Stimulated activated CD4-positive, alpha-beta T cell treated with anti-CD3 and anti-CD28 coated beads, Interleukin-2, amount 100 ng/mL, for 24 hours (primary cell): ENCODE measurements at places on chromosomes 13 and 19.

DNA sequence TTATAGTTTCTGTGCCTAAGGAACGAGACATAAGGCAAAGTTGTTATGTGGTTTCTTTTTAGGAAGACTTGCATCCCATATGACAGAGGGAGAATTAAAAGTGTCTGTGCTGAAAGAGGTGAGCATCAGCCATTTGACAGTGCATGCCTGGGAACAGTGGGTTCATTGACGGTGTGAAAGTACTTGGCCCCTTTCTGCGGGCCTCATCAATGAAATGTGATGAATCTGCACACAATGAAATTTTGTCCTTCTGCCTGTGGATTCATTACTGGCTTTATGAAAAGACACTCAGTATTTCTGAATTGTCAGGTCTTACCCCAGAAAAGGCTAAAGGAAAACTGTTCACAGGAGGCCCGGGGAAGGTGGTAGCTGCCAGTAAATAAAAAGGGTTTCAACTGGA is 295.8 kb downstream of the FOXO1 start:
- no peak for DNase-seq

- DNase-seq = no peak
These were observed 1447.5 kb downstream of the EFNB2 start for GRCh38 chr13:105087945-105088344.

DNA sequence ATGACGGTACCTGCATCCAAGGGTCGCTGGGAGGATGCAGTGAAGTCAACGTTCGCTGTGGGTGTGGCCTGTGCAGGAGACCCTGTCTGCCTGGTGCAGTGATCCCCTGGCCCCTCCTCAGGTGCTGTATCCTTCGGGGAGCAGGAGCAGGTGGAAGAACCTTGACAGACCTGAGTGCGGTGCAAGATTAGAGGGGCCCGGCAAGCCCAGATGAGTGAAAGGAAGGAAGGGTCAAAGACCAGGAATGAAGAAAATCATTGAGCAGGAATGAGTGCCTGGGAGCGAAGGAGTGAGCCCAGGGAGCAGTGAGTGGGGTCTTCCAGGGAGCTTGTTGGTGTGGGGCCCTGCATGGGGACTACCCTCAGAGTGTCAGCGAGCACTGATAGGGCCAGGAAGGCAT is 12.7 kb downstream of the B3GNT8 start:
- DNase-seq = no peak

DNA sequence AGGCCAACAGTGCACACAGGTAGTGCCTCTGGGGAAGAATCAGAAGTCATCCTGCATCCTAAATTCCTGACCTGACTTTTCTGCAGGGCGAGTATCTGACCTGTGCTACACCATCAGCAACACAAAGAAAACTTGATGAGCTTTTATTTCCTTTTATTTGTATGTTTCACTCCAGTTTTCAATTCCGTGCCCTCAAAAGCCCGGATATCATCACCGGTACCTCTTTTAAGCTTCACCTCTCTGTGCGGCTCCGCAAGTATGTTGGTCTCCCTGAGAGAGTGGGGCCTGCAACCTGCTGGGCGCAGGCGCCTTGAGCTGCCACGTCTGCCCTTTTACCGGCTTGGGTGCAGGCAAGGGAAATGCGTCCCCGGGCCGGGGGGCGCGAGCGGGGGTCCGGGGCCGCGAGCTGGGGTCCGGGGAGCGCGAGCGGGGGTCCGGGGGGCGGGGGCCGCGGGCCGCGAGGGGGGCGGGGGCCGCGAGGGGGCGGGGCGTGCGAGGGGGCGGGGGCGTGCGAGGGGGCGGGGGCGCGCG is 4.3 kb upstream of the DUXA start:
- DNase-seq = peak; percentile 22

GRCh38 chr19:58058467-58058866 is 615 bp upstream of the ZNF135 start:
- no peak for DNase-seq

DNA sequence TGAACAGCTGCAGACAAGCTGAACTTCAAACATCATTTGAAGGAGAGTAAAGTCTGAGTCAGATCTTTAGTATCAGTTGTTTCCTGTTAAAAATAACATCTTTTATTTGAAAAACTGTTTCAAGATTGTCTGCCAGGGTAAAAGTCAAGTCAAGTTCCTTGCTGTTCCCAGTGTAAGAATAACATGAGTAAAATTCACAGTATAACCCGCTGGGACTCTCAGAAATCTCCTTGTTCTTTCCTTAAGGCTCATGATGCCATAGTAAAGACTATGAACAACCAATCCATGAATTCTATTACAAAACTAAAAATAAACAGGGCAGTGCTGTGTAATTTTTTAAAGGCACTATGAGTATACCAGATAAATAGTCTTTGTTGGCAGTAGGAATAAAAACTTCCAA is 112.9 kb downstream of the IRS2 start:
- no peak for DNase-seq

DNA sequence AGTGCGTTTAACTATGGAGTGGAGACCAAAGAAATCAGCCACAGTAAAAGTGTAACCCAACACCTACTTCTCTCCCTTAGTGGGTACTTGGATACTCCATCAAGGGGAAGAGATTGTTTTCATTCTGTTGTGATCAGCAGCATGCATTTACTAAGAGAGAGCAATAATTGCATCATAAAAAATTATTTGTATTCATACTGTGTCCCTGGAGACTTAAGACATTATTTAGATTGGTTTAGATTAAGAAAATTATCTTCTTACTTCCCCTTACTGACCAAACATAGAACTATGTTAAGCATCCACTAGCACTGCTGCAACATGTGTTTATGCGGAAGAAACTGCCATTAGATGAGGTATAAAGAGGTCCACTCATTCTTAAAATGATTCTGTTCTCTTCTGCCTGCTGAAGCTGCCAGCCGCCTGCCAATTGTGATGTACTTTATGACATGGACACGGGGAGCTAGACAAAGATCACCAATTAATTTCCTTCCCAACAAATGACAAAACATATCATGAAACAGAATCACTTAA is 738.5 kb downstream of the DIAPH3 start:
- DNase-seq = no peak

GRCh38 chr13:101332583-101332982 is 83.7 kb downstream of the NALCN start:
- DNase-seq = no peak

DNA sequence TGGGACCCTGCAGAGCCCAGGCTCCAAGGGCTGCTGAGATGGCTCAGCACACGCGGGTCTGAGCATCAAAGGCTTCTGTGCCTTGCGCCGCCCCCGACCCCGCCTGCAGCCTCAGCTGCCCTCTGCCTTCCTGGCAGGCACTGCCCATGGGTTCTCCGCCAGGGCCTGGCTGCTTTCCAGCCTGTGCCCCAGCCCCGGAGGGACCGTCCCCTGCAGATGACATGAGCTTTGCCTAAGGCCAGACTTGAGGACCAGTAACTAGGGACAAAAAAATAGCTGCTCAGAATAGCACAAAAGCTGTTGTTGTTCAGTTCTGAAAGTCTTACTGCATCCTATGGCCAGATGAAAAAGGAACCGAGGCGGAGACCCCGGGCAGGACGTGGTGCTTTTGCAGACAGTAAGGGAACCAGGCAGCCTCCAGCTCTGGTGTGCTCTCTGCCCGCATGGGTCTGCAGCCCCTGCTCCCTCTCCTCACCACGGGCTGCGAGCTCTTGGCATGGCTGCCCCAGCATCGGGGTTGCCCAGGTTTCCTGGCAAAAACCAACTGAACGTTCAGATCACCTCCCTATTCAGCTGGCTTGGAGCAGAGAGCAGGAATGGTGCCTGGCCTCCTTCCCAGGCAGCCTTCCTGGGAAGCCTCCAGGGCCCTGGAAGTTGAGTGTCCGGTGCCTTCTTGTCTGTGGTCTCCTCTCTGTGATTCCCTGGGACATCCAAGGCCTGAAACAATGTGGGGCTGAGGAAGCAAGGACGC is 12.5 kb upstream of the CFAP97D2 start:
- no peak for DNase-seq

GRCh38 chr13:23500849-23501248 is 67.3 kb upstream of the SACS start:
- DNase-seq = no peak

DNA sequence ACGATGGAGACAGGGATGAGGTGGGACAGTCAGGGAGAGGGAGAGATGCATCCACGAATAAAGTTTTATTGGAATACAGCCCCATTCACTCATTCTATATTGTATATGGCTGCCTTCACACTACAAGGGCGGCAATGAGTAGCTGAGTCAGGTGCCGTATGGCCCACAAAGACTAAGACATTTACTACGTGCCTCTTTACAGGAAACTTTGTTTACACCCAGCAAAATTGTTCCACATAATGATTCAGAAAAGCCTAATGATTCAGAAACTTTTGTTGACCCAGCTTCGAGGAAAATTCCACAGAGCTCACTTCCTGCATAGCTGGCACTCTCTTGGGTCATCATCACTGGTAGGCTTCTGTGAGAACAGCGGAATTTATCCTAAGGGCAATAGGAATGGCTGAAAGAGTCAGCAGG is 87.3 kb upstream of the PEG3 start:
- DNase-seq = no peak

GRCh38 chr13:32751340-32751739 is 165.1 kb downstream of the PDS5B start:
- DNase-seq = no peak

DNA sequence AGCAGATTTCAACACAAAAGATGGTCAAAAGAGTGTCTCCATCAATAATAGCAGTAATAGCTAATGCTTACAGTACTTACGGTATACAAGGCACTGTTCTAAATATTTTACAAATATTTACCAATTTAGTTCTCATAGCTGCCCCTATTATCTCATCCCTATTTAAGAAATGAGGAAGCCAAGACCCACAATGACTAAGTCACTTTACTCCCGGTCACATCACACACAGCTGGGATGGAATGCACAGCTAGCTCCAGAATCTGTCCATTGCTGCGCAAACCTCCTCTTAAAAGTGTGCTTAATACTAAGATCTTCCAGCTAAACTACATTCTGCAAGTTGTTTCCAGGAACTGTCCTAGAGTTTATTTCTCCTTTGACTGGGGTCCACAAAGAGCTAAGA is 63.4 kb downstream of the RAP2A start:
- DNase-seq = no peak
